SJSA1 (cell line): ENCODE measurements at places on chromosomes 2 and 18. TPM values are rescaled to one million over a fixed set of nuclear protein-coding genes. Genes with fewer than 3 reads are reported as not detected.

PTH2R gene
- not detected in 2 replicates for total RNA-seq

TNFRSF11A gene
- not detected in 2 replicates for total RNA-seq

KIF1A gene
- total RNA-seq, result not detected in 2 replicates

SERPINB3 gene
- total RNA-seq, result not detected in 2 replicates

C1QL2 gene
- not detected in 2 replicates for total RNA-seq

CRACDL gene
- total RNA-seq, result not detected in 2 replicates

DCDC2C gene
- not detected in 2 replicates for total RNA-seq

CENPA gene
- 17.9 and 42.8 TPM in 2 replicates for total RNA-seq

SOX11 gene
- 0.05 TPM in 1 of 2 replicates, not detected in the other for total RNA-seq

SELENOI gene
- total RNA-seq, result 10.1 and 17.6 TPM in 2 replicates

ZNF521 gene
- total RNA-seq, result 0.16 and 0.34 TPM in 2 replicates

OTOS gene
- total RNA-seq, result not detected in 2 replicates

ASB1 gene
- 24.7 TPM in 2 replicates for total RNA-seq

HOXD9 gene
- 1.8 TPM in 2 replicates for total RNA-seq

CKAP2L gene
- 25.1 and 33.4 TPM in 2 replicates for total RNA-seq

ADRA2B gene
- not detected in 2 replicates for total RNA-seq

APCDD1 gene
- not detected in 2 replicates for total RNA-seq

ZSWIM2 gene
- total RNA-seq, result not detected in 2 replicates

MAPRE2 gene
- 30.1 and 34.4 TPM in 2 replicates for total RNA-seq
